ENCODE measurements at places on chromosomes 5 and 9.

- DNase-seq = no peak
These were observed 13.5 kb downstream of the IL12B start for GRCh38 chr5:159316519-159317383.

DNA sequence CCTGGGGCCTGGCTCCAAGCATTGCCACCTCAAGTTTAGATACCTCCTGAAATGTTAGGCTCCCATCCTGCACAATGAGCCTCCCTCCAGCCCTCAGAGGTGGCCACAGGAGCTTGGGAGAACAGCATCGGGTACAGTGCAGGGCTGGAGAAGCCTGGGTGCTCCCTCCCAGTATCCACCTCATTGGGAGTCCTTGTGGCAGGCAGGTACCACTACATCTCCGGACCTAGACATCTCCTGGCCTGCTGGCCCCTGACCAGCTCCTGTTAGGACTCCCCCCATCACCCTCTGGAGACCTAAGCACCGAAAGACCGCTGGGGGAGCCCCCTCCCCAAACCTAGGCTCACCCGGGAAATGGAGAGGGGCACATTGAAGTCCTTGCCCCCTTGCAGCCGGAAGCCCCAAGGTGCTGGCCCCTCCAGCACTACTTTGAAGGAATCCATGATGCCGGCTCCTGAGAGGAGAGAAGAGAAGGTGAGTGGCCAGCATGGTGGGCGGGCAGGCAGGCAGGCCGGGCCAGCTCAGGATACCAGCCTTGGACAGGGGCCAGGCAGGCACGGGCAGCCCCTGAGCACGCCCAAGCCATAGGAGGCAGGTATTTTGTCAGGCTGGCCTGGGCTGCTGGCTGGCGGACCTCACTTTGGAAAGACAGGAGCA is 1.2 kb downstream of the PDLIM7 start:
- DNase-seq = no peak

- no peak for DNase-seq
These were observed 302.1 kb downstream of the NR2F1-AS1 start for GRCh38 chr5:93278896-93279295.

DNA sequence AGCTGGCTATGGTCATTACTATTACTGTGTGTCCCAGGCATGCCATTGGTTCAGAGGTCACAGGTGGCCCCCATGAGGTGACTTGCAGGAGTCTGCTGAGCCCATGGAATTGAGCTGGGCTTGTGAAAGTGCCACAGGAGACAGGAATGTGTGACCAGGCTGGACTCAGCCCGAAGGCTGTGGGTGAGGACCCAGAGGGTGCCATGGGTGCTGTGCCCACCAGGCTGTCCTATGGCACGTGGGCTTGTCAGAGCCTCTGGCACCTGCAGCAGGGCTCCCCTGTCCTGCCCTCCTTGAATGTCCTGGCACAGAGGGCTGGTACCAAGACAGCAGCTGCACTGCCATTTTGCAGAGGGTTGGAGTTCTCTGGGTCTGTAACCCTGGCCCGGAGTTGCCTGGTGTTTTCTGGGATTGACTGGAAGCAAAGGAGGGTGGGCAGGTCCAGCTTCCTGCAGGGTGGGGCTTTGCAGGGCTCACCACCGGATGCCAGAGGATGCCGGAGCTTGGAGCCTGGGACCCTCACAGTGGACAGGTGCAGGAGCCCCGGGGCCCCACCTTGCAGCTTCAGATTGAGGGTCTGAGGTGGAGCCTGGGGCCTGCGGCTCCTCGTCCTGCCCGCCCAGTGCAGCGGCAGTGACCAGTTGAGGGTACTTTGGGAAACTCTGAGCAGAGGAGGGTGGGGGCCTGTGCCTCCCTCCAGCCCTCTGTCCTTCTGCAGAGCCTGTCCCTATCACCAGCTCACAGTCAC is 14.2 kb downstream of the COL5A1 start:
- no peak for DNase-seq

DNA sequence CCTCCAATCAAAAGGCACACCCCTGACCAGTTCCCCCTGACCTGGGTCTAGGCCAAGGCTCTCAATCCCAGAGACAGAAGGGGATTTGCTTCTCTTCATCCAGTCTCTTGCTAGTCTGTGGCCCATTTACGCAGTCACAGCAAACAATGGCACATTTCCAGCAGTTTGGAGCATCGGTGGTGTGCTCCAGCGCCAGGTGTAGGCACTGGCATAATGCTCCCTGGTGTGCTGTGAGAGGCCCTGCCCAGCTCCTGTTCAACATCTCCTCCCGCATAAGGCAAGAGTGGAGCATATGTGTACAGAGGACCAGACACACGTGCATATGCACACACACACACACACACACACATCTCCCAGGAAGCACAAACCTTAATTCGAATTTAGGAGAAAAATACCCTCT is 79.5 kb upstream of the ERCC6L2 start:
- DNase-seq = no peak

DNA sequence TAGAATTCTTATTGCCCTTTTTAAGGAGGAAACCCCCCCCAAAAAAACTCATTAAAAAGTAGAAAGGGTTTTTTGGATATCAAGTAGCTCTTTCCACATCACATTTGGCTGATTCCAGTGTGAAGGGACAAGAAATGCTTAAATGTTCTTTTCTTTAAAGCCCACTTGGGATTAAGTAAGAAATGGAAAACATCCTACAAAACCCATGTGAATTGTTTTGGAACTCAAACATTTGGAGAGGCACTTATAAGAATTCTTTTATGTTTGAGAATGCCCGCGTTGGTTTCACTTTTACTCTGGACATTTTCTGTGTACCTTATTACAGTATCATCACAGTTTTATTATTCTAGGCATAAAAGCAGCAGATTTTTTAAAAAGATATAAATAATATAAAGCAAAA is 301.1 kb upstream of the ACTBL2 start:
- DNase-seq = no peak

DNA sequence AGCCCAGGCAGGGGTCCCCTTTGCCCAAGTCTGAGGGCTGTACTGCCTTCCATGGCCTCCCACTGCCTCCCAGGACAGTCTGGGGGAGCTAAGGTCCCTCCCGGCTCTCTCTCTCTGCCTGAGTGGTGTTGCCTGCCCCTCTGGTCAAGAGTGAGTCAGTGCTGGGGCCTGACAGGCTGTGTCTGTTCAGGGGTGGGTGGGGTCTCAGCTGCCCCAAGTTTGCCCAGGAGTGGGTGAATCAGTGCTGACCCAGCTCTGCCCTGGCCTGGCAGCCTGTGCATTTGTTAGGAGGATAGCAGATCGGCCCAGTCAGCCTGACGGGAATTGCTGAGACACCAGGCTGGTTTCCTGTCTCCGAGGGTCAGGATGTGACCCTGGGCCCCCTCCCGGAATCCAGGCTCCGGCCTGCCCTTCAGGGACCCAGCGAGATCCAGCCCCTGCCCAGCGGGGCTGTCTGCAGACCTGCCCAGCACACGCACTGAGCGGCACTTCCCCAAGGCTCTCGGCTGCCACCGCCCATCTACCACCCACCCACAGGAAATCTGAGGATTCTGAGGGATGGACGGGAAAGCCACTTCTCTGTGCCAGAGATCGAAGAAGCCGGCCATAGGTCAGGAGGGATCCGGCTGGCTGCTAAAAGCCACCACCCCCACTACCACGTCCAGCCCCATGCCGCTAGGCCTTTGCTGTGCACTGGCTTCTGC is 15.9 kb downstream of the ENG start:
- no peak for DNase-seq

DNA sequence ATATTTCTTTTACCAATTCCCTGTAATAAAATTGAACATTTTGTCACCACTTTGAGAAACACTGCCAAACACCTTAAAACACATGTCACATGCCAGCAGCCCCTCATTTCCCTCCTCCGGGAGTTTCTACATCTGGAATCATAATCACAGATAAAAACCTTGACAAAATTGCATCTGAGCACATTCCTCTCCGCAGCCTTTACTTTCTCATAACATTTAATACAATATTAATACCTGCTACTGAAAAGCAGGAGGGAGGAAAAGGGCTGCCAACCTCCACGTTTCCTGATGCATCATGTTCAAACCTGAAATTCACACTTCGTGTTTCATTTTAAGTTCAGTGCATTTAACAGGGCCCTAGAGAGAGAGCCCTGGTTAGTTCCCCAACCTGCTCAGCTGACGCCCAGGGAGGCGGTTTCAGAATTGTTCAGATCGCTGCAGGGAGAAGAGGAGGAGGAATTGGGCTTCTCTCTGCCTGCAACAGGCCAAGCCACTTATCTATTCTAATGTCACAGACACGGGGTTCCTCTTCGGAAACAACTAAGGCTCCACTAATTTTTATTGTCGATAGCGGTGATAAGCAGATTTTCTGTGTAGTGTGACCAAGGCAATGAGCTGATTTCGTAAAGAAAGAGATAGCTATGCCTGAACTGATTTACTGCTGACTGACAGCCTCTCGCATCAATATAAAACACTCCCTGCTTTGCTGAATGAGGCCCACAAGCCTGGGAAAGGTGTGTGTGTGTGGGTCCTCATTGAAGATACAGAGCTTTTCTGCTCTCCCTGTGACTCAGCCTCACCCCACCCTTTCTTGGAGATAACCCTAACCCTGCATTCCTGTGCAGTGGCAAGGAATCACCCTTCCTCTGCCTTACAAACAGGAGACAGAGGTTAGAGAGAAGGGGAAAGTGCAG is 4.9 kb upstream of the LHX2 start:
- no peak for DNase-seq

GRCh38 chr9:110170357-110171257 is 37.4 kb downstream of the C9orf152 start:
- DNase-seq = no peak

DNA sequence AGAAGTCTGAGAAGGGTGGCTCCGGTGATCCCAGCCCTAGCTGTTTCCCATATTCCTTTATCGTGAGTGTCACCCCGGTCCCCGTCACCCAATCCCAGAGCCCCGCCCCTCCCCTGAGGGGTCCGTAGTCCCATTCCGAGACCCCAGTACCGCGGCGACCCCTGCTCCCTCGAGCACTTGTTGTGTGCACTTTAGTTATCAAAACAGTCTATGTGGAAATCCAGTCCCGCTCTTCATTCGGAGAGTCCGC is 223 bp downstream of the LRSAM1 start:
- no peak for DNase-seq

DNA sequence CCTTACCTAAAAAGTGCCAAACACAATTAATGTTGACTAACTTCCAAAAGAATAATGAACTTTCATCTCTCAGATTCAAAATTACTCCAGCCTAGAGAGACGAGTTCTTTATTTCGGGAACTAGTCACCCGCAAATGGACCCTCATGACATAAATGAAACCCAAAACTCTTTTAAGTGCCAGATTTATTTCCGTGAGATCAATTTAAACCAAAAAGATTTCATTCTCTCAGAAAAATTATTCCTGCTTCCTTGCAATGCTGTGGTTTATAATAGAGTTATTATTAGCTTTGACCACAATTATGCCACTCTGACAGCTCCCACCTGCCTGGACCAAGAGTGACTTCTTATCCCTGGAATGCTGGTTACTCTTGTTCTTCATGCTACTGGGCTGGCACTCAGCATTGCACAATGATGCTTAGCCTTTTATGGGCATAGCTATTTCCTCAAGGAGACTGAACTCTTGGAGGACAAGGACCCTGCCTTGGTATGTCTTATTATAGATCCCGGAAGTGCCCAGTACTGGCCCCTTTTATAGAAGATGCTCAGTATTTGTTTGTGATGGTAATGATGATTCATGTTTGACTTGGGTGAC is 183.5 kb downstream of the SNX18 start:
- DNase-seq = no peak

GRCh38 chr9:29637471-29638237 is 2064.4 kb upstream of the C9orf72 start:
- DNase-seq = no peak

GRCh38 chr9:129239946-129240490 is 62.0 kb upstream of the IER5L start:
- no peak for DNase-seq

DNA sequence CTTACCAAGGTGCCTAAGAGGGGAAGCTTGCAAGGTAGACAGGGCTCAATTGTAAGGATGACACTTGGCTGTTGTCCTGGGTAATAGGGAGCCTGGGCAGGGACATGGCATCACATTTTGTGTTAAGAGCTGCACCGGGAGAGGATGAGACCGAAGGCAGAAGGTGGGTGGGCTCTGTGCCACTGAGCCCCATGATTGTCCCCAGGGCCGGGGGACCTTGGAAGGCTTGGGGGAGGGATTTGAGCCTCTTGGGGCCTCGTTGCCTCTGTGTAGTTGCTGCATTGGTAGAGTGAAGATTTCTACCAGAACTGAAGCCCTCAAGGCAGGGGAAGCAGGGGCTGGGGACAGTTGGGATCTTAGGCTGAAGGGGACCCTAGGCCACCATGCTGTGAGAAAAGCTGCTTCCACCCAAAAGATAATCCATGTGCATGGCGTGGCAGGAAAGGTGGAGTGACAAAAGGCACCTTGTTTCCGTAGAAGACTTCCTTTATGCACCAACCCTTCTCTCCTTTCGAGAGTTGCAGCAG is 11.9 kb downstream of the FGF18 start:
- no peak for DNase-seq

- DNase-seq = no peak
These were observed 74.3 kb downstream of the PRDM6 start for GRCh38 chr5:123163225-123163876.

GRCh38 chr5:142918959-142919635 is 148.9 kb downstream of the ARHGAP26 start:
- DNase-seq = no peak

DNA sequence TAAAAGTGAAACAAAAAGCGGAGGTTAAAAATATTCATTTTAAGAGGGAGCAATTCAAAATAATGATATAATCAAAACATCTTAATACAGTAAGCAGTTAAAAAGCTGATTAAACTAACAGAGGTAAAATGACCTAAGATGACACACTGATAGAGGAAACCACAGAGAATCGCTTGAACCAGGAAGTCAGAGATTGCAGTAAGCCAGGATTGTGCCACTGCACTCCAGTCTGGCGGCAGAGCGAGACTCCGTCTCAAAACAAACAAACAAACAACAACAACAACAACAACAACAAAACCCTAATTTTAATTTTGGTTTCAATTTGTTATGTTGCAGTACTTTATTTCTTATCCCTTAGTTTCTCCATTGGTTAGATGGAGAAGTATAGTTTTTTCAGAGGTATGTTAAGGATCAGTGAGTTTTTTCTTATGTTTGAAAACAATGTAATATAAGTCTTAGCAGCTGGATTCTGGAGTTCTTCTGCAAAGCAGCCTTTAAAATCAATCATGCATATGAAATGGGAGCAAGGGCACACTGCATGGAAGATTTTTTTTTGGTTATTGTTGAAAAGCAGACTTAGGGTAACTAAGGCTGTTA is 58.5 kb downstream of the MLANA start:
- no peak for DNase-seq

DNA sequence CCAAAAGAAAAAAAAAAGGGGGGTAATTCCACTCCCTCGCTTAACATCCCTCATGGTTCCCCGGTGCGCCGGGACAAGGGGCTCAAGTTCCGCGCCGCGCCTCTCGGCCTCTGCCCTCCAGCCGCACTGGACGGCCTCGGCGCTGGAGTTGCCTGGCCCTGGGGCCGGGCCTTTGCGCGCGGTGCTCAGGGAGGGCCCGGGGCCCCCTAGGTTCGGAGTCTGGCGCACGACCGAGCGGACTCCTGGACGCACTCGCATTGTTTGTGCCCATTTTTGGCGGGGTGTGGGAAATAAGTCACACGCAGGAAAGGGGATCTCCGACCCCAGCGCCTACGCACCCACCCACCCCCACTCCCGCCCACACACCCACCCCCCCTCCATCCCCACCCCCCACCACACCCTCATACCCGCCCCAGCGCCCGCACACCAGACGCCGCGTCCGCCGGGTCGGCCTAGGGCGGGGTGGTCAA is 381 bp downstream of the MED22 start:
- DNase-seq = no peak

- no peak for DNase-seq
These were observed 555.3 kb upstream of the ARRDC3 start for GRCh38 chr5:91938441-91938840.

All from dorsolateral prefrontal cortex (tissue), 122 donors.